Activated T-helper 1 cell treated with anti-CD3 and anti-CD28 coated beads, Interleukin-12 subunit alpha, Interleukin-12 subunit beta, Interleukin-2, Interleukin-4 antibody, amounts not matched to agents 30 ng/mL and 10 ng/mL and 1 ng/mL, durations not matched to agents 14 hours and 24 hours and 36 hours (primary cell): ENCODE measurements at places on chromosomes 6 and 20.

DNA sequence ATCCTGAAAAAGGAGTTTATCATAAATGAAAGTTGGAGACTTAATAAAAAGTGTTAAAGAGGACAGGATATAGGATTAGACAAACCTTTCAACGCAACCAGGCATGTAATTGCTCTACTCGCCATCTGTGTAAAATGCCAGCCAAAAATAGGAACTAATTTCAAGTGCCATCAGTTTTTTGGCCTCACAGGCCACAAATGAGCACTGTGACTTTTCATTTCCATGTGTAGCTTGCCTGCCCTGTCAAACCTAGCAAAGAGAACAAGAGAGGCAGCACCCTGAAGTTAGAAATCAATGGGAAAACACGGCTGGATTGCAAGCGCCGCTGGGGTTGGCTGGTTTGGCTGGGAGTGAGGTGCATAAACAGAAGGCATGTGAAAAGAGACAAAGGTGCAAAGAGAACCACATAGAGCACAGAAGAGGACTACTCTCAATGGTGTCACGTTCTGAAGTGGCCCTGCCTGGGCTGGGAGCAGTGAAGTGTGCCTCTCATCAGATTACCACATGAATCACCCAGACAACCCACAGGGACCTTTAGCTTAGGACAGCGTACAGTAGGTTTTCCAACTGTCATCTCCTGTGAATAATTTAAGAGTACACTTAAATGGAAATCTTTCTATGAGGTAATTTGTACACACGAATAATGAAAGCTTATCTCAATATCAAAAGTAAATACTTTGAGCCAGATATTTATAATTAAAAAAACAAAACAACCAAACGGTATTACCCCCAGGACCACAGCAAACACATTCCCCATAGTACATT is 78.0 kb upstream of the NHSL1 start:
- DNase-seq = no peak

DNA sequence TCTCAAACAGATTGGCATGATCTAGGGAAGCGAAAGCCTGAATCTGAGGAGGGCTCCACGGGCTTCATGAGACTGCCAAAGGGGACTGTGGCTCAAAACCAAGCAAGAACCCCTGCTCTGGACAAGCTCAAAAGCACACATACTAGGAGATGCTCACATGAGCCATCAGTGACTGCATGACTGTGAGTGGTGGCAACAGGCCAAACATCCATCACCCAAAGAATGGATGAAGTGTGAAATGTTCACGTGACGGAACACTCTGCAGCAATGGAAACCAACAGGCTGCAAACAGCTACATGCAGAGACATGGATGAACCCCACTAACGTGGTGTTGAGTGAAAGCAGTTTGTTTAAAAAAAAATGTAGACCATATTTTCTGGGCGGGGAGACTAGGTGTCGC is 136.3 kb downstream of the PREX1 start:
- DNase-seq = no peak

DNA sequence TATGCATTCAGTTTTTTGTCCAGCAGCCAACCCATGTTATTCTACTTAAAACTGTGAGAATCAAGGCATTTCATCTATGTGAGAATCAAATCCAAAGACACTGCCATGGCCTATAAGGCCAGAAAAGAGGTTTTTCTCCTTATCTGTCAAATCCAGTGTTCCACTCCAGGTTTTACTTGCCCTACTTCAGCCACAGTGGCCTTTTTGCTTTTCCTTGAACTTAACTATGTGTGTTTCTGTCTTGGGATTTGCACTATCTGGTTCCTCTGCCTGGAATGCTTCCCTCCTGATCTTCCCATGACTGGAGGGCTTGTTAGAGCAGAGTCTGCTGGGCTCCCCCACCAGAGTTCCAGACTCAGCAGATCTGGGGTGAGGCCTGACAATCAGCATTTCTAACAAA is 113.1 kb upstream of the DOK5 start:
- DNase-seq = no peak

DNA sequence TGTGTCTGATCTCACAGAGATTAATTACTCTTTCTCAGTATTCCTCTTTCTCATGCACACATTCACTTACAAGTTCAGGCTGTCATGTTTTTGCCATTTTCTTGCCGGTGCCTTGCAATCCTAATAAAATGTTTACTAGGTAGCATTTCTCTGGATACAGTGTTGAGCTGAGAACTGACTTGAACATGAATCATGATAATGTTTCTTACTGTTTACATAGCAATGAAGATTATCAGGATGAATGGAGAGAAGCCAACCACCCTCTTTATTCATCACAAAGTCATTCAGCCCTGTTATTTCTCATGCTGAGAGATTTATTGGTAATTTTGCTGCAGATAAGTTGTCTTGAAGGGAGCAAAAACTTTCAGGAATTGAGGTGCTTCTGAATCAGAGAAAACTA is 185.5 kb upstream of the ECI2 start:
- no peak for DNase-seq

DNA sequence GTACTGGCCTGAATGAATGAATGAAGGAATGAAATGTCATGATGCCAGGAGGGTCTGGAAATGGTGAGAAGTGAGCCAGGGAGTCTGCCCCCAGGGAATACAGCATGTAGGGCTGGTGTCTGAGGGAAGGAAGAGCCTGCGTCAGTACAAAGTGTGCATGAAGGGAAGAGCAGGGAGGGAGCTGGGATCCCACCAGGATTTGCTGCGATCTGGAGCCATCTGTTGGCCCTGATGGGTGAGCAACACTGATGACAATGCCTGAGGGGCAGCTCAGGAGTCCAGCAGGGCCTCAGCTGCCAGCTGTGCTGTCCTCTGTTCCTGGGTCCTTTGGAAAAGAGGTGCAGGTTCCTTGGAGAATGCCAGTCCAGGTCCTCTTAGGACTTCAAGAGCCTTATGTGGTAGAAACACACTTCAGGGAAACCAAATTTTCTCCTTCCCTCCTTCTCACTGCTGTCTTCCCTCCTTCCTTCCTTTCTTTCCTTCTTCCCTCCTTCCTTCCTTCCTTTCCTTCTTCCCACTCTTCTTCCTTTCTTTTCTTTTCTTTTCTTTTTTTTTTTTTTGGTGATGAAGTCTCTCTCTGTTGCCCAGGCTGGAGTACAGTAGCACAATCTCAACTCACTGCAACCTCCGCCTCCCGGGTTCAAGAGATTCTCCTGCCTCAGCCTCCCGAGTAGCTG is 11.5 kb downstream of the BPI start:
- no peak for DNase-seq
